ENCODE measurements at places on chromosomes 1 and 21. TPM values are rescaled to one million over a fixed set of nuclear protein-coding genes. Genes with fewer than 3 reads are reported as not detected.

The FCRL5 gene
- 0.19 TPM for total RNA-seq

DNA sequence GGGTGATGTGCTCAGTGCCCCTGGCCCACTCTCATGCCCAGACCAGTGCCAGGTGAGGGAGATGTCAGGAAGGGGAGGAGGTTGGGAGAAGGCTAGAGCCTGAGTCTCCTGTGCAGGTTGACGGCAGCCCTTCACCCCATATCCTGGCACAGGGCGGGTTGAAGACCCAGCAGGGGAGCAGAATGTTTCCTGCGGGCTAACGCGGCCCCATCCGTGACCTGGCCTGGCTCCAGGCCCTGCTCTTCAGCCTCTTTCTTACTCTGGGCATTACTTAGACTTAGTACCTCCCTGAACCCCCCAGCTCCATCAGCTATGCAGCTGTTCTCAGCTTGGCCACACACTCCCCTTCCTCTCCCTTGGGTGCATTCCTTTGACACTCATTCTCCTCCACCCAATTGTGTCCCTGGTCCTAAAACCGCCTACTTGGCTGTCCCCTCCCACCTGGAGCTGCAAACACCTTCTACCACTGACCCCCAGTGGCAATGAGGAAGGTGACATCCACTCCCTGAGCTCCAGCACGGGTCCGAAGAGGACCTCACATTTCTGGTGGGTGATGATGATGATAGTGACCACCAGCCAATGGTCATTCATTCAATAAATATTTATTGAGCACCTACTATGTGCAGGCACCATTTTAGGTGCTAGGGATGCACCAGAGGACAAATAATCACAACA is 179.0 kb downstream of the PTPRU start:
- H3K4me3 ChIP-seq = no peak overlapping the region
- H3K4me1 ChIP-seq = no peaks in the 10 kb centered on the region
- no peaks in the 10 kb centered on the region for H3K27me3 ChIP-seq
- H3K36me3 ChIP-seq = no peaks in the 10 kb centered on the region
- DNase-seq = no peak
- no peak overlapping the region for H3K27ac ChIP-seq

DNA sequence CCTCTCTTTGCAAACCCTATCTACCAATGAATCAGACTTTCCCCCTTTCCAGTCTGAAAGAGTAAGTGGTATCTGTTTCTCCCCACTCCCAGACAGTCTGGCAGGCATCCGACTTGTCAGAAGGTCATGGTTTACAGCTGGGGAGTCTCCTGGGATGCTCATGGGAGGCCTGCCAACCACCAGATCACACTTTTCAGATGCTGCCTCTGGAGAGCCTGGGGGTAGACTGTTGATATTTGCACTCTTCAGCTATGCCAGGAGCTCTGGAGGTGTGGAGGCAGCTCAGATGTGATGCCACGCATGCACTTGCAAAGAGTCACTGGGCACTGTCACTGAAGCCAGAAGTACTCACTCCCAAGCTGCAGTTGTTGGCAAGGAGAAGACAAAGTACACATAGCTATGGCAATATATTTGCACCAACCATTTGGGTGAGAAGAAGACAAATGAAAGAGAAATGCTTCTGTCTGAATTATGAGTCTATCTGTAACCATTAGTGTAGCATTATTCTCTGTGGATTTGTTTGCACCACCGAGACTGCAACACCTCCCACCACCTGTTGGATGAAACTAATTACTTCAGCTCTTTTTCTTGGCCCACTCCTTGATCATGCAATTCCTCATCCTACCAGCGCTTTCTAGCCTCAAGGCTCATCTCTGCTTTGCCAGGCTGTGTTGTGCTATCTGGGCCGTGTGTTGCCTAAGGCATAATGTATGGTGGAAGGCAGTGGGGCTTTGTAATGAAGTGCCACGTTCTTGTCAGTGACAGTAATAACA is 133.0 kb upstream of the SPAG17 start:
- H3K4me3 ChIP-seq = no peak overlapping the region
- no peaks in the 10 kb centered on the region for H3K4me1 ChIP-seq
- H3K36me3 ChIP-seq = no peaks in the 10 kb centered on the region
- no peaks in the 10 kb centered on the region for H3K27me3 ChIP-seq
- DNase-seq = no peak

GRCh38 chr1:46519209-46519608 is 29.6 kb downstream of the DMBX1 start:
- no peaks in the 10 kb centered on the region for H3K36me3 ChIP-seq
- peaks cover 11% of the 10 kb centered on the region for H3K4me1 ChIP-seq
- DNase-seq = no peak
- H3K27ac ChIP-seq = no peak overlapping the region
- no peak overlapping the region for H3K4me3 ChIP-seq
- no peaks in the 10 kb centered on the region for H3K27me3 ChIP-seq

GRCh38 chr21:39599191-39599970 is 13.4 kb upstream of the B3GALT5 start:
- no peak overlapping the region for H3K27ac ChIP-seq
- H3K4me3 ChIP-seq = no peak overlapping the region
- DNase-seq = no peak
- H3K36me3 ChIP-seq = no peaks in the 10 kb centered on the region
- H3K27me3 ChIP-seq = no peaks in the 10 kb centered on the region
- H3K4me1 ChIP-seq = no peaks in the 10 kb centered on the region

The PDZK1IP1 gene
- 0.24 TPM for total RNA-seq

DNA sequence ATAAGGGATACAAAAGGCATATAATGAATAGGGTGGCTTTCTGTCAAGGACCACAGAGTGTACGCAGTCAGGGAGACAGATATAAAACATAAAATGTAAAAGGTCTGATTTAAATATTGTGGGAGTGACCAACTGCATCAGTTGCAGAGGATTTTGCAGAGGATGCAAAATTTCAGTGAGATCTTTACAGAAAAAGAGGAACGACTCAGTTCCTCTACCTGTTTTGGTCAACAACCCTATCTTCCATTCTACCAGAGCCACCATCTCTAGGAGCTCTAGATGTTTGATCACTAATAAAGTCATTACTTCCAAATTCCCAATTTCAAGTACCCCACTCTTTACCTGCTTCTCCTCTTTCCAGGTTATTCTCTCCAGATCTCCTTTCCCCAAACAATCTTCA is 16.5 kb downstream of the SOD1 start:
- no peak for DNase-seq
- no peak overlapping the region for H3K27ac ChIP-seq
- H3K27me3 ChIP-seq = no peaks in the 10 kb centered on the region
- peaks cover 8% of the 10 kb centered on the region for H3K36me3 ChIP-seq
- no peak overlapping the region for H3K4me3 ChIP-seq

DNA sequence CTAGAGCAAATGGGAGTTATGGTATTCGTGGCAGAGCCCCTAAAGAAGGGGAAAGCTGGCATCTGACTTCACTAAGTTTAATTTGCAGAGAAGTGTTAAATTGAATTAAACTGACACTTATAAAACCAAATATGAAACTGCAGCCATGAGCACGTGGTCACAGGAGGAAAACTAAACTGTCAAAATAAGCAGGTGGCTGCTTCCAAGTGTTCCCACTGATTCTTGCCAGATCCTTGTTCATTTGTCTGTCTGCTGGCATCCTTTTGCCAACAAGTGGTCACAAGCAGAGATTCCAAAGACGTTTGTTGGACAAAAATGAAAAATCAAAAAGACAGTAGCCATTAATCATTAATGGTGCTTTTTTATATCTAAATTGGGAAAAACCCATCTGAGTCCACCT is 6.5 kb upstream of the CELA2B start:
- H3K4me3 ChIP-seq = no peak overlapping the region
- DNase-seq = no peak
- H3K4me1 ChIP-seq = no peaks in the 10 kb centered on the region
- H3K36me3 ChIP-seq = no peaks in the 10 kb centered on the region

GRCh38 chr1:199878823-199879222 is 148.7 kb upstream of the NR5A2 start:
- no peak for DNase-seq
- H3K27me3 ChIP-seq = no peaks in the 10 kb centered on the region
- H3K4me1 ChIP-seq = no peaks in the 10 kb centered on the region
- no peaks in the 10 kb centered on the region for H3K36me3 ChIP-seq
- no peak overlapping the region for H3K4me3 ChIP-seq

- no peaks in the 10 kb centered on the region for H3K27me3 ChIP-seq
- DNase-seq = no peak
- no peaks in the 10 kb centered on the region for H3K4me1 ChIP-seq
- no peak overlapping the region for H3K4me3 ChIP-seq
Observed at GRCh38 chr1:10738061-10739058, 58.1 kb downstream of the CASZ1 start.

The ASPM gene
- total RNA-seq = 1.4 TPM

The LEPR gene
- total RNA-seq = 235 TPM

DNA sequence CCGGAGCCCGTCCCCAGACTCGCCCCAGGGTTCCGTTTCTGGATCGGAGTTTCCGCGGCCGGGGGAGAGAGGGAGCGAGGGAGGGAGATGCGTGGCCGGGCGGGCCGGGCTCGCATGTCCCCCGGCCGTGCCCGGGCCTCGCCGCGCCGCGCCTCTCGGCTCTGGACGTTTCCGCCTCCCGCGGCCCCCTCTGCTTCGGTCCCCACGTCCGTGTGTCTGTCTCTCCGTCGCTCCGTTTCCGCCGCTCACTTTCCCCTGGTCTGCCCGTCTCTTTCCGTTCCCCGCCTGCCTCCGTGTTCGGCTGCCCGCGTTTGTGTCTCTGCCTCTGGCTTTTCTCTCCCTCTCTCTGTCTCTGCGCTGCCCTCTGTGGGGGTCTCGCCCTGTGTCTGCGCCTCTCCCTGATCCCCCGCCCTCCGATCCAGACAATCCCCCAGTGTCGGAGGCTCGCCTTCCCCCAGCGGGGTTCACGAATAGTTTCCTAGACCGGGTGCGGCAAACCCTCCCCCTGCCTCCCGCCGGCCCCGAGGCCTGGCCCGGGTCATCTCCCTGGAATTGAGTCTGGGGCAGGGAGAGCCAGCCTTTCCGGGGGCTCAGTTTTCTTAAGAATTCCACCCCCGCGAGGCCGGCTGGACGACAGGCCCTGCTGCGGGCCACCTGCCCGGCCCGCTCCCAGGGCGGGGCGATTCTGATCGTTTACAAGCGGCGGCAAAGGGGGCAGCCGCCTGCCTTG is 735 bp downstream of the NBL1 start:
- H3K27me3 ChIP-seq = no peaks in the 10 kb centered on the region
- DNase-seq = no peak
- H3K36me3 ChIP-seq = no peaks in the 10 kb centered on the region

The GPR52 gene
- total RNA-seq = 0.86 TPM

DNA sequence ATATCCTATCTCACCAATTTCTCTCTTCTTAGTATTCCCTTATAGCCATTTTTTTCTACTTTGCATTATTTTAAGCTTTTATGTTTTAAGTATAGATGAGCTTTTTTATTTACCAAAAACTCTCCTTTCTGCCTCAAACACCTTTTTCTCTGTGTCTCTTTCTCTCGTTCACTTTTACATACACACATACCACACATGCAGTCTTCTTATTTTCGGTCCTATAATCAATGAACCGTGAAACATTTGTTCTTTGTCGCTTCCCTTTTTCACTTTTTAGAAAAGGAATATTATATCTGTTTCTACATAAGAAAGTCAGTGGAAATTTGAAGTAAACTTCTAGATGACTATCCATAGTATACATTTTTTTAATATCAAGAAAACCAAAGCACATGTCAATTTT is 183.2 kb downstream of the MRPL39 start:
- no peak for DNase-seq
- H3K4me1 ChIP-seq = no peaks in the 10 kb centered on the region
- H3K27me3 ChIP-seq = no peaks in the 10 kb centered on the region
- H3K27ac ChIP-seq = no peak overlapping the region
- H3K36me3 ChIP-seq = no peaks in the 10 kb centered on the region

DNA sequence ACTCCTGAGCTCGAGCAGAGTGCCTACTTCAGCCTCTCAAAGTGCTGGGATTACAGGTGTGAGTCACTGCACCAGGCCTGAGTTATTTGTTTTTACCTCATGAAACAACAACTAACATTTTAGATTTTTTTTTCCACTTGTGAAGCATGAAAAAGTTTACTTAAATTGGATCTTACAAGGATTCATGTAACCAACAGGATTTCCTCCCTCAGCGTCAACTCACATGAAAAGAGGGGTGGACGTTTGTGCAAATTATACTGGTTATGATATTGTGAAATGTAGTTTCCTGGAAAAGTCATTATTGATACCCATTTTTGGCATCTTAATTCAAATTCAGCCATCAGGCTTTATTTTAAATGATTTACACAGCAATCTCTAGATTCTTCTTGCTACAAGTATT is 6.5 kb downstream of the CNST start:
- no peak overlapping the region for H3K4me3 ChIP-seq
- no peaks in the 10 kb centered on the region for H3K27me3 ChIP-seq
- no peaks in the 10 kb centered on the region for H3K4me1 ChIP-seq
- no peaks in the 10 kb centered on the region for H3K36me3 ChIP-seq

The FAM177B gene
- total RNA-seq = not detected

DNA sequence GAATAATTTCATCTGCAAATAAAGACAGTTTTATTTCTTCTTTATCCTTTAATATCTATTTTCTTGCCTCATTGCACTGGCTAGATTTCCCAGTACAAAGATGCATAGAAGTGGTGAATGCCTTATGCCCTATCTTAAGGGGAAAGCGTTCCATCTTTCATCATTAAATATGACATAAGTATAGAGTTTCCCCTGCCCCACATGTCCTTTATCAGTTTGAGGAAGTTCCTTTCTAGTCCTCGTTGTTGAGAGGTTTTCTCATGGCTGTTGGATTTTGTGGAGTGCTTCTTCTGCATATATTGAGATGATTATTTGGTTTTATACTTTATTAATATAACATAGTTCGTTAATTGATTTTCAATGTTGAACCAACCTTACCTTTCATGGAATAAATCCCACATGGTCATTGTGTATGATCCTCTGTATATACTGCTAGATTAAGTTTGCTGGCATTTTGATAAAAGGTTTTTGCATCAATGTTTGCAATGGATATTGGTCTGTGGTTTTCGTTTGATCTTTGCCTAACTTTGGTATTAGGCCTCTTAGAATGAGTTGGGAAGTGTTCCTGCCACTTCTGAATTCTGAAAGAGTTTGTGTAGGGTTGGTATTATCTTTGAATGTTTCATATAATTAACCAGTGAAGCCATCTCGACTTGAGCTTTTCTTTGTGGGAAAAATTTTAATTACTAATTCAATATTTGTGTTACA is 15.6 kb downstream of the PRKACB start:
- no peaks in the 10 kb centered on the region for H3K36me3 ChIP-seq
- no peaks in the 10 kb centered on the region for H3K27me3 ChIP-seq
- no peak for DNase-seq
- H3K4me1 ChIP-seq = no peaks in the 10 kb centered on the region
- H3K27ac ChIP-seq = no peak overlapping the region

The FAM72C gene
- not detected for total RNA-seq

The CELA2A gene
- total RNA-seq = not detected

The TBX19 gene
- 0.43 TPM for total RNA-seq

DNA sequence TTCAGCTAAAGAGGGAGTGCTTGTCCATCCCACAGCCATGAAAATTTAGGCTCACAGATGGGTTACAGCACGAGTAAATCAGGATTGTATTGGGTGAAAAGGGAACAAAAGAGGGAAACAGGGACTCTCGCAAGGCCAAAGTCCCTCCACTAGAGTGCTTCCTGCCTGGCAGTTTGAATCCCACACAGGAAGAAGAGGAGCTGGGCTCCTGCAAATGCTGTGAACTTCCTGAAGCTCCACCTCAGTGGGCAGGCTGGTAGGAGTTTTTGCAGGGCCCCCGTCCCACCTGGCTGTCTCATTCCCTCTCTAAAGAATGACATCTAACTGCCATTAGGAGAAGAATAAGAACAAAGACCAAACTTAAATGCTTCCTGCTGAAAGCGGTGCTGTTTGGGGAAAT is 712.0 kb upstream of the PRMT6 start:
- no peak for DNase-seq
- H3K4me3 ChIP-seq = no peak overlapping the region
- no peaks in the 10 kb centered on the region for H3K36me3 ChIP-seq
- H3K27me3 ChIP-seq = no peaks in the 10 kb centered on the region
